Activated CD4-positive, alpha-beta T cell treated with anti-CD3 and anti-CD28 coated beads, Interleukin-2, amount 10 ng/mL, durations not matched to agents 24 days and 14 days (primary cell): ENCODE measurements at places on chromosomes 3 and 15. TPM values are rescaled to one million over a fixed set of nuclear protein-coding genes. Genes with fewer than 3 reads are reported as not detected.
A peak's percentile ranks its signal among the peaks of the same experiment; 100 is the strongest.

GRCh38 chr3:50321336-50322114 lies 1.0 kb downstream of the HYAL2 start:
- DNase-seq = peak; percentile 96

DNA sequence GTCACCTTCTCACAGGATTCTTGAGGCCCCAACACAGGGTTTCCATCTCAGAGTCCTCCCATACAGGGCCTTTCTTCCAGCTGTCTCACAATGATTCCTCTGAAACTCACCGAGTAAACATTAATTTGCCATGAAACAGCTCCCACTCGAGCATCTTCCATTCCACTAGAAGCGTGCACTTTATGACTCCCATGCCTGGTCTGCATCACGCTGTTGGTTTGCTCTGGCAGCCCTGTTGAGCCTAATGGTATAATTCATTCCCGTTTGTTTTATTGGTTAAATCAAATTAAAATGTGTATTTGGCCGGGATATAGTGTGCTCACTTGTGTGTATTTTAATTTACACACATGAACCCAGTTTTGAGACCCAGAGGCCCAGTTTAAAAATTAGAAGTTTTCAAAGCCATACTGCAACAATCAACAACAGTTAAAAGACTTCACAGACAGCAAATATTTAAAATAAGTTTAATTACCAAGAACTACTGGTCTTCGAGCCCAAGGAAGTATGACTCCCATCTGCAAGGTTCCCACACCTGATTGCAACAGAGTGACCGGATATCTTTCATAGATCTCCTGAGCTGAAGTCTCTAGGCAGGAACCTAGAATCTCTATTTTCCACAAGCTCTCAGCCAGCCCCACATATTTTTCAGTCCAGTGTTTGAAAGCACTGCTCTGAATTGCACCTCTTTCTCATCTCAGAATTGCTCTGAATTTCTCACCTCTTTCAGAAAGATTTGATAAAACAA lies 42.3 kb upstream of the GYG1 start:
- DNase-seq = no peak

- peak; percentile 77 for DNase-seq
These were observed 88.8 kb upstream of the CHD2 start for GRCh38 chr15:92811148-92811913.

- peak; percentile 67 for DNase-seq
These were observed 43.9 kb downstream of the BHLHE40 start for GRCh38 chr3:5022966-5023776.

DNA sequence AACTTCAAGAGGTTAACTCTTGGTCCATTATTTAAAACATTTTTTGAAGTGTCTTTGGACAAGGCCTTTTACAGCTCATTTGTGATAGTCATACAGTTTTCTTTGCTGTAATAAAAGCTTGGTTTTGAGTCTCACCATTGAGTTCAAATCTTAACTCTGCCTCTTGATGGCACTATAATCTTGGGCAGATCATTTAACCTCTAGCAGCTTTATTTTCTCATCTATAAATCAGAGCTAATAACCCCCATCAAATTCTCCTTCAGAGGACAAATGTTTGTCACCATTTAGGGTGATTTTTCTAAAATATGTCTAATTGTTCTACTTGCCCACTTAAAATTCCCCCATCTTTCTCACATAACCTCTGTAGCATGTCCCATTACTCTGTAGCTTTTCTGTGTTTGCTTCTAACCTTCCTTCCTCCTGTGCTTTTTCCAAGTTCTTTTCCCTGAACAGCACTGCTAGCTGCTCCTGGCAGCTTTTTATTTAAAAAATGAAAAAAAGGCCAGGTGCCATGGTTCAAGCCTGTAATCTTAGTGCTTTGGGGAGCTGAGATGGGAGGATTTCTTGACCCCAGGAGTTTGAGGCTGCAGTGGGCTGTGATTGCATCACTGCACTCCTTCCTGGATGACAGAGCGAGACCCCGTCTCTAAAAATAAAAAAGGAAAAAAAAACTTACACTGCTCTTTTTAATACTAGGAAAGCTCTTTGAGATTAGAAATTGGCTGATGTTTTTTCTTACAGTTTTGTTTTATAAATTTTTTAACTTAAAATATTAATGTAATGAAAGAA lies 28.5 kb downstream of the UBE2E1 start:
- no peak for DNase-seq

GRCh38 chr3:102361101-102361500 lies 73.7 kb upstream of the ZPLD1 start:
- no peak for DNase-seq

DNA sequence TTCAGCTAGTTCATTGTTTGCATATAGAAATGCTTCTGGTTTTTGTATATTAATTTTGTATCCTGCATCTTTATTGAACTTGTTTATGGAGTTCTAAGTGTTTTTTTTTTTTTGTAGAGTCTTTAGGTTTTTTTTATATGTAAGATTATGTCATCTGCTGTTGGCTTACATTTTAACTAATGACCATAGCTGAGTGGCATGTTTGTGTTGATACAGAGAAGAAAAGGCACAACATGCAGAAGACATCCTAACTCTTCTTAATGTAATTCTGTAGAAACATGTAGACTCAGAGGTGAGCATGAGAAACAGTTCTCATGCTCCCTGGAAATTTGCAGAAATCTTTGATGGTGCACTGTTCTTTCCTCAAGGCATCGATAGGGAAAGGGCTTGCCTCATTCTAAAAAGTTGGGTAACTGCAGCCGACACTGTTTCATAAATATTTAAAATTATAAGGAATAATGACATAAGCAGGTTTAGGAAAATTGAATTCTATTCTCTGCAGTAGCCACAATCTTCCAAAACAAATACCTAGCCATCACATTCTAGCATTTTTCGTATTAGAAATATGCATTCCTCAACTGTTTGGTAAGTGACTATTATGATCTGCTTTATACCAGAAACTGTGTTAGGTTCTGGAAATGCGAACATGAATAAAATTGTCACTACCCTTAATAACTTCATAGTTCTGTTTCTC lies 499.6 kb upstream of the KCNMB2 start:
- DNase-seq = no peak

DNA sequence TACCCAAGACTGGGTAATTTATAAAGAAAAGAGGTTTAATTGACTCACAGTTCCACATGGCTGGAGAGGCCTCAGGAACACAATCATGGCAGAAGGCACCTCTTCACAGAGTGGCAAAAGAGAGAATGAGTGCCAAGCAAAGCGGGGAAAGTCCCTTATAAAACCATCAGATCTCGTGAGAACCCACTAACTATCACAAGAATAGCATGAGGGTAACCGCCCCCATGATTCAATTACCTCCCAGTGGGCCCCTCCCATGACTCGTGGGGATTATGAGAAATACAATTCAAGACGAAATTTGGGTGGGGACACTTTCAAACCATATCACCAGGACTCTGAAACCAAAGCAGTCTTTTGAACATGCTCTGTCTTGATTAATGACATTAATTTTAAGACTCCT lies 7.0 kb downstream of the RTP3 start:
- DNase-seq = no peak

DNA sequence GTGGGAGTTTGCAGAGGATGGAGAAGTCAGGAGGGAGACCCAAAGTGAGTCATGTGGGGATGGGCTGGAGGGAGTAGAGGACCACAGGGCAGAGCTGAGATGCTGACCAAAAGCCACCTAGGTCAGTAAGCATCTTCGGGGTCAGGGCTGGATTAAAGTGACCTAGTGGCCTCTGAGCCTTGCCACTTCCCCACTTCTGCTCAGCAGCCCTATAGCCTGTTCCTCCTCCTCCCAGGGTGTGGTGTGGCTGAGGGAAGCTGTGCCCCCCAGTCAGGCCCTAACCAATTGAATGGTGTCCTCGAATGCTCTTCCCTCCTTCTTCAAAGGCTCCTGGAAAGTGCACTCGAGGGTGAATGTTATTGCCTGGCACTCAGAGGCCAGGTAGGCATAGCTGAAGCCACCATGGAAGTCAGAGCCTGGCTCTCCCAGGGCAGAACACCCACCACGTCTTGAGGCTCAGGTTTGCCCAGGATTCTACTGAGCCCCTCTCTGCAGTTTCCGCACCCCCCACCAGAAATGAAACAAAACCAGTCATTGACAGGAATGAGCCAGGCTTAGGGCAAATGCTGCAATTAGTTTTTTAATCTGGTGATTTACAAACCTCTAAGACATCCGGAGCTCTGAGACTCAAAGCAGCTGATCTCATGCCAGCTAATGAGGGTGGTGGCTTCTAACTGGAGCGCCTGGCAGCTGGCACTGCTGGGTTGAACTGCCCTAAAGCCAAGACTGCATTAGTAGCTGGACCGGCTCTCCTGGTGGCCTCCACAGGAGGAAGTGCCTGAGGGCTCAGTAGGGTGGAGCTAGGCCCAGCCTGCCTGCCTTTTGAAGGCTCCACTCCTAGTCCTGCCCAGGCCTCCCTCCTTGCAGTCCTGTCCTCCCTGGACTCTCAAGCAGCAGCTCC lies 26.0 kb upstream of the VIPR1 start:
- DNase-seq = no peak

GRCh38 chr15:81056304-81056703 lies 55.6 kb downstream of the TLNRD1 start:
- no peak for DNase-seq

DNA sequence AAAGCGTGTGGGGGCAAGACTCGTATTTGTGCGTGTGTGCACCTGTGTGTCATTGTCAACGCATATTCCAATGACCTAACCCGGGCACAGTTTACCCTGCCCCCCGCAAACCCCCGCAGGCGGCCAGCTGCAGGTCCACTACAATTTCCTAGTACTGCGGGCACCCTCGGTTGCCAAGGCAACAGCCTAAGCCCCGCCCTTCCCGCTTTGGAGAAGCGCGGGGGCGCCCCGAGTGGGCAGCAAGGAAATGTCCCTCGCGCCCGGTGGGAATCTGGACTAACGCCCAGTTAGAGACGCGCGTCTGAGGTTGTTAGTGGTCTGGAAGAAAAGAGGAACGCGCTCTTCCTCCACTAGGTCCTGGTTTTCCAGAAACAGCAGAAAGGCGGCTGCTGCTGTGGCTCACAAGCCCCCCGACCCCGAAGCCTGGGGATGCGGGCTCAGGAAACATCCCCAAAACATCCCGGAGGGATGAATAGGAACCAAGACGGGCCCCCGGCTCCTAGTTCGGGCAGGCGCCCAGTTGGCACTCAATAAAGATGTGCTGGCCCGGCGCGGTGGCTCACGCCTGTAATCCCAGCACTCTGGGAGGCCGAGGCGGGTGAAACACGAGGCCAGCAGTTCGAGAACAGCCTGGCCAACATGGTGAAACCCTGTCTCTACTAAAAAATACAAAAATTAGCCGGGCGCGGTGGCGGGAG lies 1.1 kb downstream of the ABHD14A start:
- DNase-seq = peak; percentile 79

GRCh38 chr15:98567951-98568350 lies 80.4 kb upstream of the IGF1R start:
- no peak for DNase-seq

Gene SEMA3G
- total RNA-seq = 0.05 and 0.21 TPM in 2 replicates

Gene ATP13A5
- not detected in 2 replicates for total RNA-seq

Gene EFHB
- total RNA-seq = 0.44 and 0.85 TPM in 2 replicates
